ENCODE measurements at places on chromosomes 6 and 20. TPM values are rescaled to one million over a fixed set of nuclear protein-coding genes. Genes with fewer than 3 reads are reported as not detected.

GRCh38 chr6:144955392-144955791, 670.3 kb downstream of the UTRN start:
- DNase-seq: no peak

DNA sequence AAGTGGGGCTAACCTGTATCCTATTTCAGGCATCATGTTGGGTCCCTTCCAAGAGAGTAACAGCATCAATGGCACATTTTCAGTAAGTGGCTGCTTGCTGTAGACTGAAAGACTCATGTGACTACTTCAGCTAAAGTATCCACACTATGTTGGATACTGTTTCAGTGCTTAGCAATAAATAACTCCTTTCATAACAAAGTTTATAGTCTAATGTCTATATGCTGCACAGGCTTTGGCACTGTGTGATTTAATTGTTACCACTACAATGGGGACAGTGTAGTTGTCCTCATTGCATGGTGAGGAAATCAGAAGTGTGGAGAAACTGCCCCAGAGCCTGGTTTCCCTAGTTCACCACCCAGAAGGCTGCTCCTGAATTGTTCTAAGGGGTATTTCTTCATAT, 318.0 kb upstream of the PTCHD4 start:
- DNase-seq: no peak

- DNase-seq: no peak
These were observed 20.8 kb downstream of the ZDHHC14 start for GRCh38 chr6:157401734-157402338.

DNA sequence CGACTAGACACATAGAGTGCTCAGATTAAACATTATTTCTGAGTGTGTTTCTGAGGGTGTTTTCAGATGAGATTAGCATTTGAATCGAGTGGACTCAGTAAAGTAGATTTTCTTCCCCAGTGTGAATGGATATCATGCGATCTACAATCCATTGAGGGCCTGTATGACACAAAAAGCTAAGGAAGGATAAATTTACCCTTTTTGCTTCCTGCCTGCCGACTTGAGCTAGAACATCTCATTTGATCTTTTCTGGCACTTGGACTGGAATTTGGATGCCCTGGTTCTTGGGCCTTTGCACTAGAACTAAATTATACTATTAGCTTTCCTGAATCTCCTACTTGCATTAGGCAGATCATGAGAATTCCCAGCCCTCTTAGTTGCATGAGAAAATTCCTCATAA, 675.8 kb downstream of the DOK5 start:
- no peak for DNase-seq

DNA sequence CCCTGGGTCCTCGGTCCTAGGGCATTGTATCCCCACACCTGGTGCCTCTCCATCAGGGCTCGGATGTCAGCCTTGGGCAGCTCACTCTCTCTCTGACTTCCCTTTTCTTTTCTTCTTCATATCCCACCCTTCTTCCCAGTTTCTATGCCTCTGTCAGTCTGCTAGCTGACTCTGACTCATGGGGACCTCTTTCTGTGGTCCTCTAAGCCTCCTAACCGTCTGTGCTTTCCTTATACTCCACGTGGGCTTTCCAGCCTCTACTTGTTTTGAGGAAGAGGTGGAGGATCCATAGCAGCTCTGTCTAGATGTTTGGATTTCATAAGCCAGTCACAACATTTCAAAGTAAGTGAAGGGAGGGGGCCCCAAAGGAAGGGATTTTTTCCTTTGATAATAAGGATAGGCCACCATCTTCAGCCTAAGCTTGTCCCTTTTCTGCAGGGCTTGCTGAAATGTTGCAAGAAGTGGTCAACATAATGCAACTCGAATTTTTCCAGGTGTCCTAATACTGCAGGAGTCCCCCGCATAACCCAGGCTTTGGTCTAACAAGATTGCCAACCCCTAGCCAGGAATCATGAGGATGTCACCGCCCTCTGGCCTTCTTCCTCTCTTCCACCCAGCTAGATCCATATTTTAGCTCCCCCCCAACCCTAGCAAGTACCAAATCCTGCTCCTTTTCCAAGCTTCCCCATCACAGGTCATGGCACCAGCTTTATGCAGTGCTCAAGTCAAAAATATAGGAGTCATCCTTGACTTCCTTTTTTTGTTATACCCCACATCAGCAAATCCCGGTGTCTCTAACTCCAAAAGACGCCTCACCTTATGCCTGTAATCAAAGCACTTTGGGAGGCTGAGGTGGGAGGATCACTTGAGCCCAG, 8.7 kb upstream of the PLTP start:
- no peak for DNase-seq

DNA sequence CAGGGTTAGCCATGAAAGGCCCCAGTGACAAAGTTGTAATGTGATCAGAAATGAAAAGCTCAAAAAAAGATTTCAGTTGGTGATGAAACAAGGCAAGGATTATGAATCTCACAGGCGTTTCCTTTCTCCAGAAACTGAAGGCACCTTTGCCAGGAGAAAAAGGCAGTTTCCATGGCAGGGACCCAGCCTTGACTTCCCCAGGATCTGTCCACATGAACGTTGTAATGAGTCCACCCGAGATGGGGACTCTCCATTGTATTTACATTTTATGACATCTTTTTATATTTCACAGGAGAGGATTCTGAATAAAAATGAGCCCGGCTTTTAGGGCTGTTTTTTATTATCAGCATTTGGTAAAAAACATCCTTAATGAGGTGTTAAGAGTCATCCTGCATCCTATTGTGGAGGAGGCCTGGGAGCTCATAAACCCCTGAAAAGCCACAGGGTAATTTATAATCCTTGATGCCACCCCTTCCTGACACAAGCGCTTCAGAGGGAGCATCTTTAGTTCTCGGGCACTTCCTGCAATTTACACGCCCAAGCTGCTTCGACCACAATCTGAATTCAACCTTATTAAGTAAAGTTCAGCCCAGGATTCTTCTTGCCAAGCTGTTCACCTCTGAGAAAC, 74.1 kb upstream of the SALL4 start:
- DNase-seq: no peak

- DNase-seq: no peak
These were observed 54.6 kb upstream of the DDR1 start for GRCh38 chr6:30829639-30830255.

DNA sequence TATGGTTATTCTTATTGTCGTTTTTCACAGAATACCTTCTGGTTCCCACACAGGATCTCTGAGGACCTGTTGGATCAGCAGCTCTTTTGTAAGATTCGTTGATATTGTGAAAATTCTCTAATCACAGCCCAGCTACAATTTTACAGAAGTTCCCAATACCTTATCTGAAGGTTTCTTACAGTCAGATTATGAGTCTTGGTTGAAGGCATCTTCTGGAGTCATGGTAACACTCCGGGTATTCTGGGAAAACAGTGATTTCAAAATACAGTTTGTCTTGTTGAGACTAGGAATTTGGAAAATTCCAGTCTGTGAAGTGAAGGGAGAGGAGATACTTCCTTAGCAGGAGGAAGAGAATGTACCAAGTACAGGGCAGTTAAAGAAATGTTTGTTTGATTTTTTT, 22.2 kb upstream of the HLA-C start:
- DNase-seq: no peak

TBC1D22B gene
- 9.7 TPM for polyA plus RNA-seq

DNA sequence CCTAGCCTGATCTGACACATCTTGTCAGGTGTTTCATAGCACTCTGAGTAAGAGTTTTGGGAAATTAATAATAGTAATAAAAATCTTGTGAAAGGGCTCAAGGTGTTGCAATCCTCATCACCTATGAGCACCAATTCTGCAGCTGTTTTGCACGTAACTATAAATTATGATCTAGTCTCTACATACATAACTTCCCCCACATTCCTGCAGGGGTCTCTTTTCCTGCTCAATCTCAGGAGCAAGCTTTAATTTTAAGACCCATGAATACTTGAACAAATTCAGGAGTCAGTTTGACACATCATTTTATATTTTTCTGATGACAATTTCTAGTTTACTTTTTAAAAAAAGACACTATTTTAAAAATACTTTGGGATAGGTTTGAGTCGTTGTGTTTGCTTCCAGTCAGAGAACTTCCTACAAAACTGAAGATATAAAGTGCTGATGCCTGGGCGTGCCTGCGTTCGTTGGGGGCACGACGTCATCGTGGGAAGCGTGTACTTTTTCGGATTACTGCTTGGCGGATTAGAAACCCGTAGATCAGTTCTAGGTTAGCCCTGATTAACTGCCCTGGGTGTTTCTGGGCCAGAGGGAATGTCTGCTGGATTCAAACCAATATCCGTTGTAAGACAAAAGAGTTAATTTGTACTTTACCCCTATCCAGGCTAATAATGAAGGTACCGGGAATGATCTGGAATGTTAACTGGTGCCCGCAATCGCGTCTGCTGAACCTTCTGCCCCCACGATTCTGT, 1.0 kb upstream of the E2F3 start:
- no peak for DNase-seq

DNA sequence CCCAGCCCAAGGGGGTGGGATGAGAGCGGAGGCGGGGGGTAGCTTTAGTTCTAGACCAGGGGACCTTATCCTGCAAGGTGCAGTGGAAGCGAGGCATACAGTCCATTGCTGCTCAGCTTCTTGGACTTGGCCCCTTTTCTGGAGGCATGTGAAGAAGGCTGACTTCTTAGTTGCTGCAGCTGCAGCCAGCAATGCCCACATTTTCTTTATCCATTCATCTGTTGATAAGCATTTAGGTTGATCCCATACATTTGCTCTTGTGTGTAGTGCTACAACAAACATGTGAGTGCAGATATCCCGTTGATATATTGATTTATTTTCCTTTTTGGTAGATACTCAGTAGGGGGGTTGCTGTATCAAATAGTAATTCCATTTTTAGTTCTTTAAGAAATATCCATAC, 461.2 kb upstream of the IMPG1 start:
- no peak for DNase-seq

MYB gene
- polyA plus RNA-seq: 0.09 TPM

PLCB1 gene
- 16.4 TPM for polyA plus RNA-seq

DNA sequence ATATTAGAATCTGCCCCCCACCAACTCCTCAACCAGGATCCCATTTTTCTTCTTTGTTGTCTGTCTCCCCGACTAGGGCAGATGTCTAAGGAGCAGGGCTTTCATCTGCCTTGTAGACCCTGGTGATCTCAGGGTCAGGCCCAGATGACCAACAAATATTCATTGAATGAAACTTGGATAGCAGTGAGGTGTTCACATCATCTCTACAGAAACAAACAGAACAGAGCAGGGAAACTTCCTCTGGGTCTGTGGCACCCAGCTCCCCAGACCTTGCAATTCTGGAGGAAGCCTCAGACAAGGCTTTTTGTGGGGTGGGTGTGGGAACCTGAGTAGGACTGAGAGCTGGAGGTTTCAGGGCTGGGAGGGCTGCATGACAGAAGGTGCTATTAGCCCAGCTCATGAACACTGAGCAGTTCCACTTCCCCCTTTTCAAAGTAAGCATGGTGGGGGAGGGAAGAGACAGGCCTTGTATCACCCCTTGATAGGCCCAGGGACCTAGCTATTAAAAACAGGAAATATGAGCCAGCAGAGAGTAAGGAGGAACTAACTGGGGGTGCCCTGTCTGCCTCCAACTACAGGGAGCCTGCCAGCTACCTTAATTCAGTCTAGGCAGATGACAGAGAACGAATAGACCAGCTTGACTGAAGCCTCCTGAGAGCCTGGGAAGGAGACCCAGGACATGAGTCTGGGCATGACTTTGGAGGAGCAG, 37.3 kb upstream of the TOP1 start:
- no peak for DNase-seq

- DNase-seq: no peak
These were observed at the start of gene MCCD1 for GRCh38 chr6:31528821-31529328. MCCD1 (plus strand) TSS chr6:31528962; CDS start chr6:31529015, 53 bp downstream.

GRCh38 chr6:107780226-107780625, 43.9 kb downstream of the SCML4 start:
- no peak for DNase-seq

- DNase-seq: no peak
These were observed 19.5 kb upstream of the GMDS start for GRCh38 chr6:2264932-2265331.

MAP1LC3A gene
- polyA plus RNA-seq: 26.7 TPM

- DNase-seq: no peak
These were observed 601.5 kb downstream of the UTRN start for GRCh38 chr6:144886682-144887081.

BFSP1 gene
- polyA plus RNA-seq: 2.3 TPM

GRCh38 chr6:87705070-87705691, 3.1 kb upstream of the AKIRIN2 start:
- no peak for DNase-seq

HTR1E gene
- polyA plus RNA-seq: not detected

- DNase-seq: peak; percentile 53
These were observed 32.8 kb downstream of the GFOD1 start for GRCh38 chr6:13454286-13455221.

GRCh38 chr6:33147807-33148666, 44.2 kb downstream of the COL11A2 start:
- peak; percentile 32 for DNase-seq

DNA sequence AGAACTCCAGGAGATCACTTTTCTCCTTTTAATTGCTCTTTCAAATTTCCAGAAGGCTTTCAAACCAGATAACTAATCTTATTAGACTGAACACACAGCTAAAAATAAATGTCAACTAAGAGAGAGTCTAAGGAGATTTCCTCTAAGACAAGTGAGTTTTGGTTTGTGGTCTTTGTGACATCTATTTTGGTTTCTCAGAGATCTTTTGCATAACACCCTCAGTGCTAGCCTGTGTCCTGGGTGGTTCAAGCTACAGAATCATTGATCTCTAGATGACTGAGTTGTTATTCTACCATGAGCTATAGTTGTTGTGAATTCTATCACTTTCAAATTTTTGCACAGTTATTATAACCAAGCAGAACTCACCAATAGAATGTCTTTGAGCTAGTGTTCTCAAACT, 49.1 kb upstream of the PLCB4 start:
- DNase-seq: no peak

DNA sequence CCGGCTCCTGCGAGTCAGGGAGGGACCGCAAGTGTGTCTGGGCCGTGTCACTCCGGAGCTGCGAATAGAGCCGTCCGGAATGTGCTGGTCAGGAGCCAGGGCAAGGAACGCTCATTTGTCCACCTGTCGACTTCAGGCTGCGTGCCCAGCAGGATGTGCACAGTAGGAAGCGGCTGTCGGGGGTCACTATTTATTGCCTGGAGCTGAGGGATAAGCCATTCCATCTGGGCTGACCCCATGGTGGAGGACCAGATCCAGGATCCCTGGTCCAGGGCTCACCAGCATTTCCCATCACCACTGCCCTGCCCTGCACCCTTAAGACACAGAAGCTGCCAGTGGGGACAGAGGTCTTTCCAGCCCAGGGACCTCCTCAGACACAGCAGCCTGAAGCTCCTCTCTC, 14.7 kb downstream of the NTSR1 start:
- DNase-seq: no peak

CLVS2 gene
- polyA plus RNA-seq: not detected

GRCh38 chr6:7580537-7580926, 9.5 kb upstream of the SNRNP48 start:
- no peak for DNase-seq
